ENCODE measurements at places on chromosomes 5 and 9.

- DNase-seq = peak; percentile 84
Observed at GRCh38 chr5:45038366-45038987, 229.7 kb downstream of the MRPS30 start.

DNA sequence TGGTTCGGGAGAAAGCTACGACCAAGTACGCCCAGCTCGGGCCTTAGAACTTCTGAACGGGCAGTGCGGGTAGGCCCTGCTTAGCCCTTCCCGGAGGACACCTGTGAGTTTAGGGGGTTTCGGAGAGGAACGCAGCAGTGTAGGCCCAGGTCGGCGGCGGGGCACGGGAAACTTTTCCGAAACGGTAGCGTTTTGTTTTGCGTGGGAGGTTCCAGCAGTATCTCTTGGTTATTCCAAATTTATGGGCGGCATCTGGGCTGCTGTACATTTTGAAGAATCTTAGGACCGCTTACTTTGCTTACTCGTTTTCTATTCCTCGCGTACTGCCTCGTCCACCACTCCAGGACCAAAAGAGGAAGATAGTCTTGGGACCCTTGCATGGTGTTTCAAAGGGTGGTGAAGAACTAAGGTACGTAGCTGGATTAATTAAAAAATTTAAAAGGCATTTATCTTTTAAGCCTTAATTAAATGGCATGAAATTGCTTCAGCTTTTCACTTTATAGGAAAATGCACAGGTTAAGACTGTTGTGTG, 492 bp downstream of the TENT2 start:
- DNase-seq = peak; percentile 11

DNA sequence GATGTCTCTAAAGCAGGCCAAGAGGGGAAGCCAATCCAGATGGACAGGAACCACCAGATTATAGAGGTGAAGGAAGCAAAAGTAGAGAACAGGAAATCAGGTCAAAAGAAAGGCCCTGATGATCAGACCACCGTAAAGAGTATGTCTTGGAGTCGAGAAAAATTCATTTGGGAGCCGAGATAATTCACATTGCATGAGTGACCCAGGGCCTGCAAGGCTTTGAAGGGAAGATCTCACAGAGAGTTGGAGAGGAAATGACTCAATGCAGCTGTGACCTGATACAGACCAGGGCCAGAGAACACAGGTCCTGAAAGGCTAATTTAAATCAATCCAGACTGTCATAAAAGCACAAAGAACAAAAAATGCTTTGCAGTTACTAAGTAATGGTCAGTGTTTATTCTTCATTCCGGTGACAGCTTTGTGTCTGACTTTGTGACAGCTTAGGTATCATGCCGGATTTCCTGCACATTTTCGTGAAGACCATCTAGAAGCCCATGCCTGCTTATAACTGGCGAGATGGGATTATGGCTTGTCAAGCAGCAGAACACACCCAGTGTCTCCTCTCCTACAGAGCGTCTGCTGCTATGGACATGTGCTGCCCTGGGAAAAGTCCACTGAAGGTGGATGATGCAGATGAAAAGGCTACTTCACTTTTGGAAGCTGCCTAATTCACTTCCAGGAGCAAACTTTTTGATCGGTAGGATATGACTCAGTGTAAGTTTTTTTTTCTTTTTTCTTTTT, 5.8 kb upstream of the ACTBL2 start:
- no peak for DNase-seq

DNA sequence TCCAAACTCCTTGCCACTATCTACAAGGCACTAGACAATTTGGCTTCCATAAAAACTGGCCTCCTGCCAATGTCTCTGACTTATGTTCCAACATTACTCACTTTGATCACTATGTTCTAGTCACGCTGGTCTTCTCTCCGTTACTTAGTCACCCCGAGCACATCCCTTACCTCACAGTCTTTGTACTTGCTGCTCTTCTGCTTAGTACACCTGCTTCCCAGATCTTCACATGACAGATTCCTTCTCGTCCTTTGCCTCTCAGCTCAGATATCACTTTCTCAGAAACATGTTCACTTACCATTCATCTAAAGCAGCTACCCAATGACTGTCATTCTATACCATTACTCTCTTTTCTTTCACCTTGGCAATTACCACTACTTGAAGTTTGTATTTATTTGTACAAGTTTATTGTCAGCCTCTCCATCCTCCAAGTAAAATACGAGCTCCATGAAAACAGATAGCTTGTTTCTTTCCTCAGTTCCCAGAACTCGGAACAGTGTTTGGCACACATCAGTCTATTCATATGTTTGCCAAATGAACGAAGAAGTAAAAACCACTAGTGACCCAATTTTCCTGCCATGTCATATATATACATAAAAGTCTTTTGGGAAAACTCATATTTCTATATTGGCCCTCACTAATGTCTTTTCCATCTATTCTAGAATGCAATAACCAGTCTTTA, 5.9 kb upstream of the SLC22A5 start:
- DNase-seq = no peak

DNA sequence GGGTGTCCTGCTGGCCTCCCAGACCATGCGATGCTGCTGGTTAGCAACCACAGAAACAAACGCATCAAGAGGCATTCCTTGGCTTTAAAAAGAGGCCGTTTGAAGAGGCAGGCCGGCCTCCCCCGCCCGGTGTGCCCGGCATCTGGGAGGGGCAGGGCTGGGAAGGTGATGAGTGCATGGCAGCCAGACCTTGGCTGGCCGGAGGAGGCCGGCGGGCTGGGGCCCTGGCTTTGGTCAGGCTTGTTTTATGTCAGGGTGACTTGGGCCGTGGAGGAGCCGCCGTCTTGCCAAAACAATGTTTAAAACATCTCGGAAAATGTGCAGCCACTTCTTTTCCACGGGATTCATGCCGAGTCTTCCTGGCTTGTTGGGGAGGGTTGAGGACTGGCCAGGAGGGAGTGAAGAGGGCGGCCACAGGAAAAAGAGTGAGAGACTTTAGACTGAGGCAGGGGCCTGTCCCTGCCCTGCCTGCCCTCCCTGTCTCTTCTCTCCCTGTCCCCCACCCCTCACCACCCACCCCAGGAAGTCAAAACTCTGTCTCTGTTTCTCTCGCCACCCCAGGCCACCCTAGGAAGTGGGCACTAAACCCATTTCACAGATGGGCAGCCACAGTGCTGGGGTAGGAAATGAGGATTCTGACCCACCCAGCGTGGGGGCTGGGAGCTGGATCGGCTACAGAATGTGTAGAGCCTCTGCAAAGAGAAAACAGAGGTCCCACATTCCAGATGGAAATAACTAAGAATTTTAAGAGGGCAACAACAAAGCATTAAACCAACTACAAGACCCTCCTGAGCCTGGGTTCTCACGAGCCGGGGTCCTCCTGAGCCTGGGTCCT, 143.0 kb downstream of the RXRA start:
- no peak for DNase-seq

GRCh38 chr5:39137819-39138451, 63.7 kb upstream of the RICTOR start:
- peak; percentile 72 for DNase-seq

All from GM23338 (cell line).